CD8-positive, alpha-beta T cell (primary cell): ENCODE measurements at places on chromosomes 5 and 9.

DNA sequence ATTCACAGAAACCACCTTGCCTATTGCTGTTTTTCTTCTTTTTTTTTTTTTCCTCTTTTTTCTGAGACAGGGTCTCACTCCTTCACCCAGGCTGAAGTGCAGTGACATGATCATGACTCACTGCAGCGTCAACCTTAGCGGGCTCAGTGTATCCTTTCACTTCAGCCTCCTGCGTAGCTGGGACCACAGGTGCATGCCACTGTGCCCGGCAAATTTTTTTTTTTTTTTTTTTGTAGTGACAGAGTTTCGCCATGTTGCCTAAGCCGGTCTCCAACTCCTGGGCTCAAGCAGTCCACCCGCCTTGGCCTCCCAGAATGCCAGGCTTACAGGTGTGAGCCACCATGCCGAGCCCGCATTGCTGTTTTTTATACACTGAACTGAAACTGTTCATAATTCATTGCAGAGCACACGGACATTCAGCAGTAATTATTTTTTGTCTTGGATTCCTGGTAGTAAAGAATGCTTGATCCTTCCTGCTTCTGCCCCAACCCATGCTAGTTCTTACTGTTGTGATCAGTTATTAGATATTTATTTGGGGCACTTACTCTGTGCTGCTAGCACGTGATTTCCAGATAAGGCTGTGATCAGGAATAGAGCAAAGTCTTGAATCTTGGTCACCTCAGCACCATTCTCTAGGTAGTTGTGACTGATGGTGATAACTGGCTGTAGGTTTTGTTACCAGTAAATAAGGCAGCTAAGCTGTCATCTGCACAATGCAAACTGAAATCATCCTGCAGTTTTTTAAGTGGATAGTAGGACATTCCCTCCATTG, 14.0 kb downstream of the MAP3K1 start:
- DNase-seq, result peak; percentile 68

GRCh38 chr5:142013734-142014521, 1.1 kb upstream of the GNPDA1 start:
- no peak for DNase-seq

DNA sequence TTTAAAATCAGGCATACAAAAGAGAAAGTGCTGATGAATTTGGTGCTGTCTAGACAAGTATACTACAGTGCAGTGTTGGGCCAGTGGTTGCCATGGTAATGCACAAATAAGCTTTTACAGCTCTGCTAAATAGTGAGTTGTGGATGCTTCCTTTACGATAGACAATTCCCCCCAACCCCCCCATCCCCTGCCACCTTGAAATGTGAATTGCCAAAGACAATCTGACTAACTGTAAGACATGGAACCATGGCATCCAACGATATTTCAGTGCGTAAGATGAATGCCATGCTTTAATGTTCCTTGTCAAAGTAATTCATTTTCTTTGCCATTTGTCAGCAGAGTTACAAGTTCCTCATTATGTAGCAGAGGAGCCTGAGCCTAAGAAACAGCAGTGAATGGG, 91.5 kb upstream of the NREP start:
- DNase-seq, result no peak

GRCh38 chr5:57600321-57600720, 117.7 kb upstream of the ACTBL2 start:
- no peak for DNase-seq

- peak; percentile 88 for DNase-seq
These were observed 52.3 kb downstream of the PSD2 start for GRCh38 chr5:139847790-139848507.

- no peak for DNase-seq
These were observed 262.5 kb downstream of the PSAT1 start for GRCh38 chr9:78559449-78559885.

DNA sequence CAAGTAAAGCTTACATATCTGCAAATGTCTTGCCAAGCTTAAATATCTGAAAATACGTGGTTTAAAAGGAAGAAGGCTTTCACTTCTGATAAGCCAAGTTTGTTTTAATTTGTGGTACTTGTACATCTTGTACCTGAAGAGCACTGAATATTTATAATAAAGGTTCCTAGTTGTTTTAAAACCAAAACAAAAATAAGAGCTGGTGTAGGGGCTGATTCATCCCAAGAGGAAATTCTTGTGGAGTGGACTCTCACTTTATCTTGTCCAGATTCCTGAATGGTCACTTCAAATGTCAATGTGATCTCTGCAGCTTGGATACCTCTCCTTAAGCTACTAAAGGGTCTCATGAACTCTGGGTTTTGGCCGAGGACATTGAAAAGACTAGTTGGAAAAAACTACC, 29.5 kb downstream of the MAMDC2 start:
- DNase-seq, result no peak

- DNase-seq, result no peak
These were observed 154.3 kb downstream of the ROR2 start for GRCh38 chr9:91795598-91796241.

DNA sequence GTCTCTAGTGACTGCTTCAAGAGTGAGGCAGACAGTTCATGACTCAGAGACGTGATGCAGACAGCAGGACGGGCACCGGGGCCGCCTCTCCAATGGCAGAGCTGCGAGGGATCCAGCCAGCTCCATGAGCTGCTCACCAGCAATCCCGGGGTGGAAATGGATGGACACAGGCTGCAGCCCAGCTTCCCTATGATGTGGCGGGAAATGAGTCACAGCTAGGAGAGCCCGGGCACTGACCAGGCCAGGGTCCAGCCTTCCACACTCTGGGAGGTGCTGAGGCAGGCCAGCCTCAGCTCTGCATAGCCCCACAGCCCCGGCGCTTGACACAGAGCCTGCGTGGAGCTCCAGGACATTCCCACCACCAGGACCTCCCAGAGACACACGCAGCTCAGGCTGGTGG, 244.8 kb upstream of the IRX2 start:
- no peak for DNase-seq

- DNase-seq, result no peak
These were observed 159.2 kb downstream of the FRMD3 start for GRCh38 chr9:83379045-83379444.

DNA sequence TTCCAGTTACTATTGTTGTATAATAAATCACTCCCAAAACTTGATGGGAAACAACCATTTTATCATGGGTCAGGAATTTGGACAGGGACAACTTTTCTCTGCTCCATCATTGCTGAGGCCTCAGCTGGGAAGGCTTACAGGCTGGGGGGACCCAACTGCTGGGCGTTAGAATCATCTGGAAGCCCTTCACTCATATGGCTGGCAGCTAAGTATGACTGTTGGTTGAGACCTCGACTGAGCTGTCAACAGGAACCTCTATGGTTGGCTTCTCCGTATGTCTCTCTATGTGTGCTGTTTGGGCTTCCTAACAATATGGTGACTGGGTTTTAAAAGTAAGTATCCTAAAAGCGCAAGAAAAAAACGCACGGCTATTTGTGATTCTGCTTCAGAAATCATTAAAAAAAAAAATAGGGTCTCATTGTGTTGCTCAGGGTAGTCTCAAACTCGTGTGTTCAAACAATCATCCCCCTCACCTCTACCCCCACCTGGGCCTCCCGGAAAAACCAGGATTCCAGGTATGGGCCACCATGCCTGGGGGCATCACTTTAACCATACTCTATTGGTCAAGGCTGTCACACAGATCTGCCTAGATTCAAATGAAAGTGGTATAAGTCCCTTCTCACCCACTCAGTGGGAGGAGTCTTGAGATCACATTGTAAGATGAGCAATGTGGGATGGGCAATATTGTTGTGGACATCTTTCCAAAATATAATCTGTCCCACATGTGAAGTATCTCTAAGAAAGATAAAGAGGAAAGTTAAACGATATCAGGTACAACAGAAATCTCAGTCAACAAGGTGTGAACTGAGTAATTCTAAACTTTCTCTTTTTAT, 15.2 kb downstream of the FNBP1 start:
- no peak for DNase-seq

DNA sequence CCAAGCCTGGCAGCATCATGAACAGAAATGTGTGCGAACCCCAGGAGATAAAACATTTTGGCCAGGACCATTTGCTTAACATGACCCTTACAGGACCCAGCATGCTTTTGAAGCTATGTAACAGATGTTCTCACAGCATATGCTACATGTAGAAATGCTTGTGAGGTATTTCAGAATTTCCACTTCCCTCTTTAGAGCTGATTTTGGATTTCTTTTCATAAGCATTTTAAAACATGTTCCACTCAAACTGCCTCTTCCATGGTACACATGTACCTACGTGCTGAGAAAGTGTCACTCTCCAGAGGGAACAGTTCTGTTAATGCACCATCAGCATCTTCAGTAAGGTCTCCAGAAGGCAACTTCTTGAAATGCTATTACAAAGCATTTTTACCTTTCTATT, 15.7 kb upstream of the TSSK1B start:
- DNase-seq, result no peak

DNA sequence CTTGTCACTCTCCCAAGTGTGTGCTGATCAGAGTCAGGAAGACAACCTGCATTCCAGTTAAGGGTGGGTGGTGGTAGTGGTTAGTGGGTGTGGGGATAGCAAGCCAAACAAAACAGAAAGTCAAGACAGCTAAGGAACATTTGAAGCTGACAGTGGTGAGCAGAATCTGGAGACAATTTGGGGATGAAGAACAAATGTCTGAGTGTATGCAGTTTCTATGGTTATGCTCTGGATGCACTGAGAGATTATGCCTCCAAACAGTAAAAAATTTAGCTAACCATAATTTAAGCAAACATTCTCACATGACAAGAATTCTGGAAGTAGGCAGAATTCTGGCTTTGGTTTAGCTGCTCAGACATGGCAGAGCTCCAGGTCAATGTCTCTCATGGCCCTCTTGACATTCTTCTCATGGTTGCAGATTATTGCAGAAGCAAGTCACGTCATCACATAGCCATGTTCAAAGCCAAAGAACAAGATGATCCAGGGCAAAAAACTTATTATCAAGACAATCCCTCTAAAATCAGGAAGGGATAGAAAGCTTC, 148.7 kb downstream of the LURAP1L start:
- no peak for DNase-seq

- no peak for DNase-seq
These were observed 803.1 kb upstream of the WWC1 start for GRCh38 chr5:167488371-167488770.

GRCh38 chr5:113268232-113268631, 166.6 kb downstream of the TSSK1B start:
- DNase-seq, result no peak

GRCh38 chr5:60210810-60211209, 317.3 kb upstream of the PDE4D start:
- DNase-seq, result no peak

GRCh38 chr5:38725371-38725865, 120.4 kb upstream of the OSMR start:
- DNase-seq, result no peak

DNA sequence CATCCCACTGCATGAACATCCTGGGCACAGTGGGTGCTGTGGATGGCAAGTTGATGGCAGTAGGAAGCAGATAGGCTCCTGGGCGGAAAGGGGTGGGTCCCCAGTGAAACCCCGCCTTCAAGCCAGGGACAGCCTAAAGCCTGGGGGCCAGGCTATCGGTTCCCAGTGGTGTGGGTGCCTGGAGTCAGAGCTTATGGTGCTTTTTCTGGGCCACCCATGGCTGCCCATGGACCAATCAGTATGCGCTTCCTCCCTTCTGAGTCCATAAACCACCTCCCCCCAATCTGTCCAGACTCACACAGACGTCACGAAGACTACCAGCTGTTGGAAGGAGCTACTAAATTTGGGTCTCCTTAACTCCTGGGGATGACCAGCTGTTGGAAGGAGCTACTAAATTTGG, 17.5 kb upstream of the ECPAS start:
- DNase-seq, result no peak

DNA sequence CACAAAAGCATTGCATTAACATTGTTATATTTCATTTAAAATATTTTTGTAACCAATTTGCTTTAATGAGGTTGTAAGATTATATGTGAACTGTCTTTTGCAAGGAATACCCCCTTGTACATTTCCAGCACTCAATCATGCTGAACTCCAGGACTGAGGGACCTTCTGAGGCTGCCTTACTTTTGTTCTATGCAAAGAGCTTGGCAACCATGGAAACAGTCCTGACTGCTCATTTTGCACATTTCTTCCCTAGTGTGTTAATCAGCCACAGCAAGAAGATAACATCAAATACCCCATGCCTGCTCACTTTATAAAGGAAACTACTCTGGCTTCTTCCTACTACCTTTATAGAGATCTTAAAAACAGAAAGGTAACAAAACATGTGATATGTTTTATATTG, 355.6 kb upstream of the IZUMO3 start:
- DNase-seq, result no peak

DNA sequence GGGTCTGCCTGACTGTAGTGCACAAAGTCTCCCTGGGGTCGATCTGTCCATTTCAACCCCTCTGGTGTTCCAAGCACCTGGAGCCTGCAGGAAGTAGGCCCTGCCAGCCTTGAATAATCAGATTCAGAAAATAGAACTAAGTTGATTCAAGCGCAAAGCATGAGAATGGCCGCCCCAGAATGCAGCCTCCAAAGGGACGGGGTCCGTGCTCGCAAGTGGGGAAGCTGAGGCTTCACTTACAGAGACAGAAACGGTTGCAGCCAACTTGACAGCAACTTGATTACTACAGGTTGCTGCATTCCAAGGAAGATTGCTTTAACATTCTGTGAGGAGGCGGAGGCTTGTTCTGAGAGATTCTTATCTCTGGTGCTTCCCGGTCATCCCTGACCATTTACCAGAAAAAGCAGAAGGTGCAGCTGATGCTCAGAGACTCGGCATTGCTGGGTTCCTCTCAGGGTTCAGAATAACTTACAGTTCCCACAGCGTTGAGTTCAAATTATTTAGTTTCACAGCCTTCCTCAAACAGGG, 14.9 kb upstream of the LRRC14B start:
- DNase-seq, result no peak

- DNase-seq, result no peak
These were observed 161.3 kb upstream of the DAPK1 start for GRCh38 chr9:87336407-87336806.

DNA sequence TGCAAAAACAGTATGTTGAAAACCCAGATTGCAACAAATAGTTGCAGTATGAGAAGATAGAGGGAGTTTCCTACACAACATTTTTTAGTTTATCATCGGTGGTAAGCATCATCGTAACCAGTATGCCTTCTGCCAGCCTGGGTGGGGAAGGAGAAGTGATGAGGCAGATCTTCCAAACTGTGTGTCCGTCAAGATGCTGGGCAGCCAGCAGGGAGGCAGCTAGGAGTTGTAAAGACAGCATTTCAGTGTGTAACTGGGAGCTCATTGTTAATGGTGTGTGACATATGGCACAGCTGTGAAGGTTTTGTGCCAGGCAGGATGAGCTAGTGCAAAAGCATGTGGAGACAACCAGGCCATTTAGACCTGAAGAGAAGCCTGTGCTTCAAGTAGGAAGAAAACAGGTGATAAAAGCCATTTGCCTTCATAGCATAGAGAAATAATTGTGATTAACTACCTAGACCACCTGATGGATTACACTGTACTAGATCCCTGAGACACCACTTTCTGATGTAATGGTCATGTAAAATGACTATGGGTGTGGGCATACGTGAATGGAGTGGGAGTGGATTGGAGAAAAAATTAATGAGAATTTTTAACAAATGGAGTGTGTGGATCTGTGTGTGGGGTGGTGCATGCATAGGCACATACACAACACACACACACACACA, 347.0 kb upstream of the ADAMTSL1 start:
- no peak for DNase-seq
